Fibroblast of lung (primary cell): ENCODE measurements at places on chromosomes 2 and 18. TPM values are rescaled to one million over a fixed set of nuclear protein-coding genes. Genes with fewer than 3 reads are reported as not detected.

The ACTR1B gene
- 38.8 and 69.9 TPM in 2 replicates for total RNA-seq

The IL18R1 gene
- total RNA-seq: 0.50 and 5.4 TPM in 2 replicates

The PAX8 gene
- 0.50 and 0.51 TPM in 2 replicates for total RNA-seq

The HOXD4 gene
- total RNA-seq: not detected in 2 replicates

The GPAT2 gene
- 2.8 and 3.9 TPM in 2 replicates for total RNA-seq

The TMEM37 gene
- 0.99 and 2.6 TPM in 2 replicates for total RNA-seq

The CHRND gene
- not detected in 2 replicates for total RNA-seq

The SNTG2 gene
- not detected in 2 replicates for total RNA-seq

The PROM2 gene
- 0.26 and 0.33 TPM in 2 replicates for total RNA-seq

The ACKR3 gene
- 0.17 and 2.3 TPM in 2 replicates for total RNA-seq

The DUSP19 gene
- 5.1 and 7.4 TPM in 2 replicates for total RNA-seq

The POTEC gene
- total RNA-seq: not detected in 2 replicates

The ANKRD29 gene
- total RNA-seq: 4.1 and 6.9 TPM in 2 replicates

The C2orf69 gene
- total RNA-seq: 10.5 and 13.2 TPM in 2 replicates

The FSHR gene
- total RNA-seq: under 0.01 TPM in 1 of 2 replicates, not detected in the other
